T-helper 2 cell (primary cell): ENCODE measurements at places on chromosomes 1 and 21.

DNA sequence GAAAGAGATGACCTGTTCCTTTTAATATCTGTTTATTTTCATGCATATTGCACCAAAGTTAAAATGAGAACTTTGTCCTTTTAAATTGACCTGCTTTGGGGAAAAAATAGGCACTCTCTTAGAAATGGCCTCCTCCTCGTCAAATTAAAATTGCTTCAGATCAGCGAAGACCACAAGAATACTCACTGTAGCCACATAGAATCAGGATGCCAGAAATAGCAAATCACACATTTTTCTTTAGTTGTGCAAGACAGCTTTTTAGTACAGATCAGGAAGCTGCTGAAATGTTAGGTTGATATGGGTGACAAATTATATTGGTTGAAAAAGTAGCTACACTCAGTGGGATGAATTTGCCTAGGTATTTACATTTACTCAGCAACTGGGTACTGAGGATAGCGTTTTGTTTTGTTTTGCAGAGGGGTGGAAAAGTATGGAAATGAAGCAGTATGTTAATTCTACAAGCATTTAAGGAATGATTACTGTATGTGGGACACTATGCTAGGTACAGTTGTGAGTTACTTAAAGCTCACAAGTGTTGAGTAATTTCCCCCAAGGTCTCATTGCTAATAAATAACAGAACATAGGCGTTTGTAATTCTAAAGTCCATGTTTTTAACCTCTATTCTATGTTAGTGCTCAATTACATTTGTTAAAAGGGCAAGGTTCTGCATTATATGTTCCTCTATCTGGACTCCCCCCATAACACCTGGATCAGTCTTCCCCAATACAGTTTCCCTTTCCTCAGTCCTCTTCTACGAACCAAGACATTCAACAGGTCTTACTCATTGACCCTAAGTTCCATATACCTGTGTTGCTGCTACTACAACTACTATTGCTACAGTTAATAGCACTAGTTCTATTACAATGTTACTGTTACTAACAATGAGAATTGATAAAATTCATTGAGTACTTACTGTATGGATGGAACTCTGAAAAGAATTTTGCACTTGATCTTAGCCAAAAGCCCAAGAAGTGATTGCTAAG is 99.4 kb upstream of the S1PR1 start:
- DNase-seq, result peak; percentile 78

- DNase-seq, result no peak
Observed at GRCh38 chr1:15577691-15578090, 7.2 kb downstream of the AGMAT start.

- DNase-seq, result no peak
Observed at GRCh38 chr1:168243636-168244212, 17.9 kb downstream of the SFT2D2 start.

GRCh38 chr21:41647806-41648561 is 118.9 kb downstream of the RIPK4 start:
- DNase-seq, result no peak

- DNase-seq, result no peak
Observed at GRCh38 chr1:202848191-202848542, 37.4 kb downstream of the PCAT6 start.

- no peak for DNase-seq
Observed at GRCh38 chr1:218364028-218364710, 19.0 kb downstream of the TGFB2 start.

GRCh38 chr21:27083144-27083543 is 116.3 kb upstream of the ADAMTS5 start:
- no peak for DNase-seq
